ENCODE measurements at places on chromosomes 7 and 10. TPM values are rescaled to one million over a fixed set of nuclear protein-coding genes. Genes with fewer than 3 reads are reported as not detected.

DNA sequence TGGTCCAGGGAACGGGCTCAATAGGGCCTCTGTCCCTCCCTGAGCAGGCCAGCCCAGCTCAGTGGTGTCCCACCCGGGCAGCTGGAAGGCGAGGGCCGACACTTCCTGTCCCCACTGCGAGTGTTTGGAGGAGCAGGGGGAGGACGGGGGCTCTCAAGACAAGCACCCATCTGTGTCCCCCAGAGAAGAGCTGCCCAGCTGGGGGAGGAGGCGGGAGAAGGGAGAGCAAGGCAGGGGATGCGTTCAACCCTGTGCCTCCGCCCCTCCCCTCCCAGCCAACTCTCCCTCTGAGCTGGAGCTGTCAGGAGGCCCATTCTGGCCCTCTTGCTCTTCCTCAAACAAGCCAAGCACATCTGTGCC, 35.7 kb downstream of the ZCCHC24 start:
- DNase-seq = no peak

DNA sequence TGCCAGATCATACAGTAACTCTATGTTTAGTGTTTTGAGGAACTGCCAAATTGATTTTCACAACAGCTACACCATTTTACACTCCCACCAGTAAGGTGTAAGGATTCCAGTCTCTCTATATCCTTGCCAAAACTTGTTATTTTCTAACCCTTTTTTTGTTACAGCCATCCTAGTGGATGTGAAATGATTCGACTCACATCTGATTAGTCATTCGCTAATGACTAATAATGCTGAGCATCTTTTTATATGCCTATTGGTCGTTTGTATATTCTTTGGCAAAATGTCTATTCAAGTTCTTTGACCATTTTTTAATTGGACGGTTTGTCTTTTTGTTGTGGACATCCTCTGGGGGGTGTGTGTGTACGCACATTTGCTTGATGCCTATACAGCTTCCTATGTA, 142.8 kb downstream of the DGKB start:
- DNase-seq = no peak

DNA sequence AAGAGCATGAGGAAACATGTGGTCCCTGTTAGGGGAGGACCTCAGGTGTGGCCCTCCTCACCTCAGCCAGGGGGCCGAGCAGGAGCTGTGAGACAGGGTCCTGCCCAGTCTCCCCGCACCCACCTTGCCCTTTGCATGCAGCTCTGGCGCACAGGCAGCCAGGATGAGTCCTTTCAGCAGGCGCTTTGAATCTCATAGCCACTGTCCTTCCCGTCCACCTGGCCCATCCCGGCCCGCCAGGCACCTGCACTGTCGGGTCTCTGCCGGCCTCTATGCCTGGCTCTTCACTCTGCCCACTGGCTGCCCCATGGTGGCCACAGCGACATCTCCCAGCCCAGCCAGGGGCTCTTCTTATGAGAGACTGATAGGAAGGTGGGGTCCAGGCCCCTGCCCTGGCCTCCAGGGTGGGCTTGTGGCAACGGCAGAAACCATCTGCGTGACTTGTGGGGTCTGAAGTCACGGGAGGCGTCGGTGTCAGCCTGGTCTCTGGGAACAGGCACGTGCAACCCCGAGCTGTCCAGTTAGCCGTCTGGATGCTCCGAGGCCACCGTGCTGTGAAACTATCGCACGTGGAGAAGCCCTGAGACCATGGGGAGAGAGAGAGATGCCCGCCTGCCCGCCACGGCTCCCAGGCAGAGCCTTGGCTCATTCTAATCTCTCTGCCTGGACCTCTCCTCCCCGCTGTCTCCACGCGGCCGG, 37.4 kb downstream of the FOXL3 start:
- DNase-seq = no peak

The NEUROD6 gene
- not detected for total RNA-seq

The PRRT4 gene
- total RNA-seq = not detected

The FGFR2 gene
- 50.6 TPM for total RNA-seq

The FZD1 gene
- 3.8 TPM for total RNA-seq

Data from liver (tissue), 10 donors.